ENCODE measurements at places on chromosomes 12 and 14.

- DNase-seq: no peak
Observed at GRCh38 chr14:51621654-51622053, 30.1 kb upstream of the FRMD6 start.

DNA sequence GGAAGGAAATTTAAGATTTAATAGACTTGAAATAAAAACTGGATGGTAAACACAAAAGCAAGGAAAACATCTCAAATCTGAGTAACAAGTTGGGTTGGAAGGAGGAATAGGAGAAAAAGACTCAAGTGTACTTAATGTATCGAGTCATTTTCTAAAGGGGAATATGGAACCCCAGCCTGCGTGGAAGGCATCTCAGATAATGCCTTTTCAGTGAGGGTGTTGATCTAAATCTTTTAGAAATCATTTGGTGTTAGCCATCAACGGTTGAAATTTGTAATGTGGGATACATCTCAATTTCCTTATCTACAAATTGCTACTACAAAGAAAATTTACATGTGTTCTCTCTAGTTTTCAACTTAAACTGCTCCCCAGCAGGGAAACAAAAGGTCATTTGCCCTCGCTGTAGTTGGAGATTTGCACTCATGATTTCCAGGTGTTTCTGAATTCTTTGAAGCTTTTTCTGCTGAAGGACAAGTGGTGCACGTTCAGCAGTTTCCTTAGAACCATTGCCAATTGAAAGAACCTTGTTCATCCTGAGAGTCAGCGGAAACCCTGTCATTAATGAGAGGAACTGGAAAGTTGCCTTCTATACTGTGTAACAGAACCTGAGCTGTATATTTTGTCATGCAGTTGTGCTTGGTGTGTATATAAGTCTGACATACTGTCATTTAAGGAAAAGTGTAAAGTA lies 2.2 kb downstream of the PCBP2 start:
- DNase-seq: no peak

DNA sequence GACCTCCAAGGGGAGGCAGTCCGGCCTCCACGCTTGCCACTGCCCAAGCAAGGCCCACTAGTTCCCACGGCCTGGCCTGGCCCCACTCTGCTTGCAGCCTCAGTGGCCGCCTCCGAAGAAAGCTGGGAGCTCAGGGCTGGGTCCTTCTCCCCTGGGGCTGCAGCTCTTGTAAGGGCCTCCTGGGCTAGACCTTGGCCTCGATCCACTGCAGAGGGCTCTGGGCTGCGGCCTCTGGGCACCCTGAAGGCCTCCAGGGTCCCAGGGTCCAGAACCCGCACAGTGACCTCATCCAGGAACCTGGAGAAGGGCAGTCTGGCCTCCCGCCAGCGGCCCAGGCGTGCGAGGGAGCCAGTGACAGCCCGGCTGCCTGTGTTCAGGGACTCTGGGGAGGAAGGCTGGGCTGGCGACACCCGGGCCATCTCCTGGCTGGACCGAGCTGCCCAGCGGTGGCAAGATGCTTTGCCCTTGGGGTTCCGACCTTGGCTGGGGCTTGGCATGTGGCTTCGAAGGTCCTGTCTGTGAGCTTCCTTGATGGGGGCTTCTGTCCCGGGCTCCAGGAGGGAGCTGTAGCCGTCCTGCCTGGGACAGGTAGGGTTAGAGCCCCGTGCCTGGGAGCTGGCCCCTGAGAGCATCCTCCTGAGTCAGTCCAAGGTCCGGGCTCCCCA lies 9.8 kb downstream of the BEGAIN start:
- DNase-seq: no peak

- DNase-seq: no peak
Observed at GRCh38 chr14:64787619-64788018, 83.4 kb downstream of the PLEKHG3 start.

GRCh38 chr14:64504897-64505794 lies 576 bp downstream of the ZBTB1 start:
- DNase-seq: peak; percentile 96

- DNase-seq: no peak
Observed at GRCh38 chr12:39003541-39004155, 98.3 kb upstream of the CPNE8 start.

DNA sequence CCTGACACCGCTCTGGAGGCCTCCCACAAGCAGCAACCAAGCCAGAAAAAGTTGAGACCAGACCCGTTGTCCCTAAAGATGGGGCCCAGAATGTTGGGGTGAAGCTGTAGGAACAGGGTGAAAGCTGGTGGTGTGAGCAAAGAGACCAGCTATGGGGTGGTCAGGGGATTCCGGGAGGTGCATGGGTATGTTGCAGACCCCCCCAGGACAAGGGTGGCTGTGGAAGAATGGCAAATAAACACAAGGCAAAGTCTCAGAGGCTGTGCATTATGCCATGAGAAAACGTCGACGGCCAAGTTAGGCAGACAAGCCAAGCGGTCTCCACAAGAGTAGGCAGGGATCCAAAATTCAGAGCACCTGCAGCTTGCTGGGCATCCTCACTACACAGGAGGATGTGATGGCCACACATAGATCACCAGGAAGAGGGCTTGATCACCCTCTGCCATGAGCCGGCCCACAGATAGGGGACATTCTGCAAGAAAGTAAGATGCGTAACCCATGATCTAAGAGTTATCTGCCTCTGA lies 58.8 kb upstream of the KCNA1 start:
- no peak for DNase-seq

- DNase-seq: no peak
Observed at GRCh38 chr12:111408686-111409402, 3.1 kb downstream of the SH2B3 start.

GRCh38 chr12:70309348-70309747 lies 56.7 kb upstream of the KCNMB4 start:
- no peak for DNase-seq

DNA sequence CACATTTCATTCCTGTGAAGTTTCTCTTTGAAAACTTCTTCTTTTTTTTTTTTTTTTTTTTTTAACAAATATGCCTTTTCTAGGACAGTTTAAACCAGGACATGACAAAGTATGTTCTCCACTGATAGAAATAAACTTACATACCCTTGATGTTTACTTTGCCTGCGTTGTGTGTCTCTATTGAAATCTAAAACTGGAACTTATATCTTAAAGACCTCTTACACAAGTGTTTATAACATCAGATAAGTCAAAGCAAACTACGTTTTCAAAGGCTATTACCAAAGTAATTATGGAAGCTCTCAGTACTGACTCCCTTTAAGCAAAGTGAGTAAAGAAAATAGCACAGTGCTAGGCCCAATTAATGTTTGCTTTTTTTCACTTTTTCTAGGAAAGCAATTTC lies 30.6 kb upstream of the ISM2 start:
- no peak for DNase-seq

GRCh38 chr12:116392061-116392460 lies 114.6 kb upstream of the MED13L start:
- DNase-seq: no peak

- DNase-seq: peak; percentile 61
Observed at GRCh38 chr12:124233041-124233796, 61.7 kb upstream of the RFLNA start.

DNA sequence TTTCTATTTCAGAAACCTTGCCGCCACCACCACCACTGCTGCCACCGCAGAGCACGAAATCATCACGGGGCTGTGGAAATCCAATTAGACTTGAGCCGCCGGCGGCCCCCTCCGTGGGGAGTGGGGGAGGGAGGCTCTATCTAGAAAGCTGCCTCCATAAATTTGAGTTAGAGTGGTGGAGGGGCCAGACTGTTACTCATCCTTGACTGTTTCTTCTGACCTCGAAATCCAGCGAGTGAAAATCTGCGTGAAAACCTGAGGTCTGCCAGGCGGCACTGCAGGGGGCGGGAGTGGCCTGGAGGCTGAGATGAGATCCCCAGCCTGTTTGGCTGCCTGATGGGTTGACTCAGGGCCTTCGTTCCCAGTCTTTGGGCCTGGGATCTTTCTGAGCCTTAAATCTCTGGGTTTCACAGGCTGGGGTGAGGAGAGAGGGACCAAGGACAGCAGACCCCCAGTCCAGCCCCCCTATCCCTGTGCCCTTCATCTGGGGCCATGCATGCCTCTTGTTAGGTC lies 29.9 kb downstream of the TSPAN9 start:
- DNase-seq: peak; percentile 65

GRCh38 chr12:116187151-116187511 lies 90.4 kb downstream of the MED13L start:
- no peak for DNase-seq

DNA sequence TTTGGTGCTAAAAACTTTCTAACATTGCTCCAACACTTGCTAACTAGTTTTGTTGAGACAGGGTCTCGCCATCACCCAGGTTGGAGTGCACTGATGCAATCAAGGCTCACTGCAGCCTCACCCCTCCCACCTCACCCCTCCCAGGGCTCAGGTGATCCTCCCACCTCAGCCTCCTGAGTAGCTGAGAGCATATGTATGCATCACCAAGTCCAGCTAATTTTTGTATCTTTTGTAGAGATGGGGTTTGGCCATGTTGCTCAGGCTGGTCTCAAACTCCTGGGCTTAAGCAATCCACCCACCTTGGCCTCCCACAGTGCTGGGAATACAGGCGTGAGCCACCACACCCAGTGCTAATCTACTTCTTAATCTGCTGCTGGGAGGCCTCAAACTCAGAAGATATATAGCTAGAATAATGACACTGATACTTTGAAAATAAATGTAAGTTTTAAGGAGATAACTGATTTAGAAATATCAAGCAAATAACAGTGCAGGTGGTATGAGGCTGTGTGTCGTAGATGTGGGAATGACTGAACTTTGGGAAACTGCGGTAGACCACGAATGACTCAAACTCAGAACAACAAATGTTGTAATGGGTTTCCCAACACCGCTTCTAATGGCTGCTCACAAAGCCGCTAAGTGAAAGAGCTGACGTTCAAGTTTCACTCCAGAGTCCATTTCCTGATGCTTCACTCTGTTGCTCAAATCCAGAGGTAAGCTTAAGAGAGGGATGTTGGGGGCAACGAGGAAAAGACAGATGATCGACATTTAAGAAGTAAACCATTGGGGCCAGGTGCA lies 10.0 kb downstream of the TMCC3 start:
- no peak for DNase-seq

Measured in adipocyte (in vitro differentiated cells).